Peyer's patch (tissue), 4 donors: ENCODE measurements at places on chromosomes 11 and 22. TPM values are rescaled to one million over a fixed set of nuclear protein-coding genes. Genes with fewer than 3 reads are reported as not detected.
A peak's percentile ranks its signal among the peaks of the same experiment; 100 is the strongest.

Gene EWSR1
- total RNA-seq = 444 TPM

Gene MS4A12
- not detected for total RNA-seq

Gene CSNK2A3
- total RNA-seq = 2.0 TPM

Gene OR52L1
- not detected for total RNA-seq

Gene CCDC73
- not detected for total RNA-seq

Gene BAIAP2L2
- 83.3 TPM for total RNA-seq

Gene CD3D
- 18.3 TPM for total RNA-seq

Gene PAMR1
- total RNA-seq = 2.6 TPM

Gene TH
- not detected for total RNA-seq

Gene PRG3
- not detected for total RNA-seq

GRCh38 chr11:102287964-102288724 is 29.1 kb upstream of the BIRC3 start:
- H3K4me3 ChIP-seq = no peak overlapping the region
- H3K27me3 ChIP-seq = no peaks in the 10 kb centered on the region
- H3K4me1 ChIP-seq = no peaks in the 10 kb centered on the region

- peaks cover 16% of the 10 kb centered on the region for H3K4me1 ChIP-seq
- no peak for DNase-seq
Observed at GRCh38 chr11:67615728-67616430, 9.1 kb downstream of the NDUFV1 start.

DNA sequence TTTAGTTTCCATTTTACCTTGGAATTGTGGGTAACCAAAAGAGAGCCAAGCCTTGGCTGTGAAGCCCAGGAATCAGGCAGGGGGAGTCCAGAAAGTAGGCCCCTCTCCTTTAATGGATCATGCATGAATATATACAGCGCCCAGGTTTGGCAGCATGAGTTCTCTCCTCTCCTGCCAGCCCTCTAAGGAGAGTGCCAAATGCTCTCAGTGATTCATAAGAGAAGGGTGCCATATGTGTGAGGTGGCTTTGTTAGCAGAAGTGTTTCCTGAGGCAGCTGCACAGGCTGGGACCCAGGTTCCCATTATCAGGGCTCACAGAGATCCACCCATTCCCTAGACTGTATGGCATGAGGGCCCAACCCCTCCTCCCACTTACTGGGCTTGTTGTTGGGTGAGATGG is 52.3 kb upstream of the SCUBE2 start:
- no peak overlapping the region for H3K4me3 ChIP-seq
- no peaks in the 10 kb centered on the region for H3K36me3 ChIP-seq
- H3K27ac ChIP-seq = no peak overlapping the region
- H3K4me1 ChIP-seq = no peaks in the 10 kb centered on the region

- no peaks in the 10 kb centered on the region for H3K4me1 ChIP-seq
- no peaks in the 10 kb centered on the region for H3K27me3 ChIP-seq
- H3K4me3 ChIP-seq = no peak overlapping the region
- no peak for DNase-seq
- no peak overlapping the region for H3K27ac ChIP-seq
- no peaks in the 10 kb centered on the region for H3K36me3 ChIP-seq
Observed at GRCh38 chr11:77267962-77268361, 33.5 kb downstream of the GDPD4 start.

DNA sequence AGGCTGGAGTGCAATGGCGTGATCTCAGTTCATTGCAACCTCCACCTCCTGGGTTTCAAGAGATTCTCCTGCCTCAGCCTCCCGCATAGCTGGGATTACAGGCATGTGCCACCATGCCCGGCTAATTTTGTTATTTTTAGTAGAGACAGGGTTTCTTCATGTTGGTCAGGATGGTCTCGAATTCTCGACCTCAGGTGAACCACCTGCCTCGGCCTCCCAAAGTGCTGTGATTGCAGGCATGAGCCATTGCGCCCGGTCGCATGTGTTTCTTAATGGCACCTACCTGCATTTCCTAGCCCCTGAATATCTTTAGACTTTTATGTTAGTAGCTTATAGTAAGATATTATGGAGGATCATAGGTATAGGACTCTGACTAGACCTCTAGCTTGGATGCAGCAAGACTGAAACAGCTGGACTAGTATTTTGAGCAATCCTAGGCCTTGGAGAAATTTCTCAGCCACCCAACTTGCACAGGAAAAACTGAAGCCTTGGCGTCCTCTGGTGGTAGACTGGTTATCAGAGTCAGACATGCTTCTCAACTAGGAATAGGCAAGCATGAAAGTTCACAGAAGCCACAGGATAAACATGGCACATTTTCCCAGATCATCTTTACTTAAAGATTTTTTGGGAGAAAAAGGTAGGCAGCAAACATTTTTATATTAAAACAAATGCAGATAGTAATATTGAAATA is 22.7 kb upstream of the C1QTNF4 start:
- no peak overlapping the region for H3K27ac ChIP-seq
- no peaks in the 10 kb centered on the region for H3K4me1 ChIP-seq
- no peaks in the 10 kb centered on the region for H3K27me3 ChIP-seq
- no peak for DNase-seq

- no peak overlapping the region for H3K27ac ChIP-seq
- H3K4me1 ChIP-seq = no peaks in the 10 kb centered on the region
- no peak for DNase-seq
- H3K36me3 ChIP-seq = no peaks in the 10 kb centered on the region
Observed at GRCh38 chr11:35841733-35842132, 102.1 kb upstream of the LDLRAD3 start.

- H3K36me3 ChIP-seq = no peaks in the 10 kb centered on the region
- H3K4me3 ChIP-seq = no peak overlapping the region
- H3K27ac ChIP-seq = no peak overlapping the region
- no peaks in the 10 kb centered on the region for H3K27me3 ChIP-seq
Observed at GRCh38 chr11:46835897-46836296, 10.2 kb downstream of the CKAP5 start.

GRCh38 chr22:26169315-26170111 is at the start of gene SEZ6L:
Gene SEZ6L (plus strand): TSS chr22:26169462. CDS start chr22:26169670, 208 bp downstream.
- no peak within 1 kb of the TSS for H3K27ac ChIP-seq
- peak within 1 kb of the TSS; percentile 30 for H3K4me3 ChIP-seq
- H3K27me3 ChIP-seq = peaks cover 18% of the 10 kb centered on the region

- H3K36me3 ChIP-seq = no peaks in the 10 kb centered on the region
- H3K4me3 ChIP-seq = no peak within 1 kb of the TSS
- no peaks in the 10 kb centered on the region for H3K27me3 ChIP-seq
- peak; percentile 54 for DNase-seq
- no peaks in the 10 kb centered on the region for H3K4me1 ChIP-seq
Observed at GRCh38 chr22:31139866-31140716, at the start of gene PLA2G3. Gene PLA2G3 (minus strand): TSS chr22:31140508. CDS start chr22:31140354, 154 bp downstream.

DNA sequence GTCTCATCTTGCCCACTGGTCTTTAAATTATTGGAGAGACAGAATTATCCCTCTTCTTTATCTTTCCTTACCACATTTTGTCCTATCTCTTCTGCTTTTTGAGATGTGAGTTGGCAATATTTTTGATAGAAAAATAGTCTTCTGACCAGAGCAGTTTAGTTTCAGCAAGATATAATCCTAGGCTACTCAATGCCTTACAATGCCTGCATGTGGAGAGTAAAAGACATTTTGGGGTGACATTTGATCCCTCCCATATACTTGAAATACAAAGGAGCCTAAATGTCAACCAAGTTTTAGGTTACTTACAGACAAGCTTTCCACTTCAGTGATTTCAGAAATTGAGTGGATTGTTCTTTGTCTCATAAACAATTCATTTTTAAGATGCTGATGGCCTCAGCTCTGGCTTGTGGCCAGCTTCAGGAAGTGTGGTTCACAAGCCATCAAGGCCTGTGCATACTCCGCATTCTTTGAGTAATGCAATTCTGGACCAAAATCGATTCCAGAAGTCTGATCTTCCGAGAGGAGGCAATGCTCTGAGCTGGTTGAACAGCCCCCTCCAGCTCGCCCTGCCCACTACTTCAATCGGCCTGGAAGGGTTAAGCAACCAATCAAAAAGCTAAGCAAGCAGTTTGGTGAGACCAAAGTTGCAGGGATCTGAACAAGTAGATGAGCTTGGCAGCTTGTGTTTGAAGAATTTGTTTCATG is 274.4 kb downstream of the BLID start:
- no peaks in the 10 kb centered on the region for H3K36me3 ChIP-seq
- H3K4me1 ChIP-seq = no peaks in the 10 kb centered on the region
- H3K27ac ChIP-seq = no peak overlapping the region
- DNase-seq = no peak

DNA sequence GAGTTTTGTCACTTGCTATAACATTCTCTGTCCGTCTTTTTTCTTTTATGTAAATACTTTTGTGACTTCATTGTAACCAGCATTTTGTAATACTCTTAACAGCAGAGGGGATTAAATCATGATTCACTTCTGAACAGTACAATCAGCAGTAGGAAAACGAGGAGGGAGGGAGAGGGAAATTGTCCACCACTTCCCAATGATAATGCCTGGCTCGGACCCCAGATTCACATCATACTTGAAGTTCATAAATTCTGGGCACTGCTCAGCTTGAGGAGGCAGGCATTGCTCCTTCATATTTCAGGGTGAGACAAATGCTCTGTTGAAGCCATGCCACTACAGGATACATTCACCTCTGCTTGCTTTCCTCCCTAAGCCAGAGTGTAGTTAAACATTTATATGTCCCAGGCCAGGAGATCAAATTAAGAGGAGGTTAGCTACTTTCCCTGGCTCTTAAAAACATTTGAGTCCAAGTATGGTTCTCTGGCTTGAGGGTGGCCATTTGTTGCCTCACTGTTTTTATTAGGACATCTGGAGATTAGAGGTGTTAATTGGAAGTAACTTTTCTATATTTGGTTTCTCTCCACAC is 129.0 kb upstream of the LDLRAD3 start:
- H3K27me3 ChIP-seq = no peaks in the 10 kb centered on the region
- no peak overlapping the region for H3K27ac ChIP-seq
- no peaks in the 10 kb centered on the region for H3K4me1 ChIP-seq
- no peak overlapping the region for H3K4me3 ChIP-seq
- no peak for DNase-seq
- H3K36me3 ChIP-seq = no peaks in the 10 kb centered on the region

- H3K4me3 ChIP-seq = no peak overlapping the region
- no peaks in the 10 kb centered on the region for H3K36me3 ChIP-seq
- H3K27ac ChIP-seq = no peak overlapping the region
- DNase-seq = no peak
- H3K27me3 ChIP-seq = no peaks in the 10 kb centered on the region
Observed at GRCh38 chr11:26964339-26964738, 29.6 kb upstream of the FIBIN start.

DNA sequence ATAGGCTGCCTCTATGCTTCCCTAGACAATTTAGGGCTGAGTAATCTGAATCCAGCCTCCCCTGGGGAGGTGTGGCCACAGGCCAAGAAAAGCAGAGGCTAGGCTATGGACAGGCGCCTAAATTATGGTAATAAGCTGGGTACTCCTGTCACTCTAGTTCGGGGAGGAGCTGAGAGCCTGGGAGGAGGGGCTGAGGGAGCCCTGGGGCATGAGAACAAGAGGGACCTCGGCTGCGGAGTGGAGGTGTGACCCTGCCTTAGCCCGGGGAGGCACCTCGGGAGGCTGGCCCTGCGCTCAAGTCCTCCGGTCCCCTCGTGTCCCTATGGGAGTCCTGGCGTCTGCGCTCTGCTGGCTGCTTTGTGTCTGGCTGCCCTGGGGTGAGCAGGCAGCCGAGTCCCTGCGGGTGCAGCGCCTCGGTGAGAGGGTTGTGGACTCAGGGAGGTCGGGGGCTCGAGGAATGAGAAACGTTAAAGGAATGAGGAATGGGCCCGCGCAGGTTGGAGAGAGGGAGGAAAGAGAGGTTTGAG is at the start of gene OTOG:
OTOG (plus strand) TSS at position 209 of the 527 bp plus-strand sequence; CDS start at position 323, 114 bp downstream.
- no peak for DNase-seq
- no peaks in the 10 kb centered on the region for H3K27me3 ChIP-seq
- no peak within 1 kb of the TSS for H3K27ac ChIP-seq
- no peaks in the 10 kb centered on the region for H3K4me1 ChIP-seq
- no peak within 1 kb of the TSS for H3K4me3 ChIP-seq
- no peaks in the 10 kb centered on the region for H3K36me3 ChIP-seq

DNA sequence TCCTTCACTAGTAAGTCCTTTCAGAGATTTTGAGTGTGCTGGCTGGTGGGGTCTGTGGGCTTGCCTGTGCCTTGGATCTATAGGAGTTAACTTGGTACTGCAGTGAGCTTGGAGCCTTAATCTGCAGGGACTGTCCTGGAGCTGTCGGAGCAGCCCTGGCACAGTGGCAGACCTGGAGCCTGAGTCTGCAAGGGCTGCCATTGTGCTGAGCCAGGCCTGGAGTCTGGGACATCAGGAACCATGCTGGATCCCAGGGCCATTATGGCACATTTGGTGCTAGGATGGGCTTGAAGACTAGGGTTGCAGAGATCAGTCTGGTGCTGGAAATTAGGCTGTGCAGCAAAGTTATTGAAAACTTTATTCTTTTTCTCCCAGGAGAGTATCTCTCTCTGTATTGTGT is 665.4 kb downstream of the METTL15 start:
- no peak overlapping the region for H3K4me3 ChIP-seq
- no peak overlapping the region for H3K27ac ChIP-seq
- H3K27me3 ChIP-seq = no peaks in the 10 kb centered on the region
- no peak for DNase-seq
- no peaks in the 10 kb centered on the region for H3K36me3 ChIP-seq
- no peaks in the 10 kb centered on the region for H3K4me1 ChIP-seq

- no peak overlapping the region for H3K4me3 ChIP-seq
- H3K27me3 ChIP-seq = no peaks in the 10 kb centered on the region
- DNase-seq = no peak
- H3K36me3 ChIP-seq = peaks cover 66% of the 10 kb centered on the region
- no peak overlapping the region for H3K27ac ChIP-seq
Observed at GRCh38 chr11:7636350-7636749, 37.0 kb downstream of the CYB5R2 start.

DNA sequence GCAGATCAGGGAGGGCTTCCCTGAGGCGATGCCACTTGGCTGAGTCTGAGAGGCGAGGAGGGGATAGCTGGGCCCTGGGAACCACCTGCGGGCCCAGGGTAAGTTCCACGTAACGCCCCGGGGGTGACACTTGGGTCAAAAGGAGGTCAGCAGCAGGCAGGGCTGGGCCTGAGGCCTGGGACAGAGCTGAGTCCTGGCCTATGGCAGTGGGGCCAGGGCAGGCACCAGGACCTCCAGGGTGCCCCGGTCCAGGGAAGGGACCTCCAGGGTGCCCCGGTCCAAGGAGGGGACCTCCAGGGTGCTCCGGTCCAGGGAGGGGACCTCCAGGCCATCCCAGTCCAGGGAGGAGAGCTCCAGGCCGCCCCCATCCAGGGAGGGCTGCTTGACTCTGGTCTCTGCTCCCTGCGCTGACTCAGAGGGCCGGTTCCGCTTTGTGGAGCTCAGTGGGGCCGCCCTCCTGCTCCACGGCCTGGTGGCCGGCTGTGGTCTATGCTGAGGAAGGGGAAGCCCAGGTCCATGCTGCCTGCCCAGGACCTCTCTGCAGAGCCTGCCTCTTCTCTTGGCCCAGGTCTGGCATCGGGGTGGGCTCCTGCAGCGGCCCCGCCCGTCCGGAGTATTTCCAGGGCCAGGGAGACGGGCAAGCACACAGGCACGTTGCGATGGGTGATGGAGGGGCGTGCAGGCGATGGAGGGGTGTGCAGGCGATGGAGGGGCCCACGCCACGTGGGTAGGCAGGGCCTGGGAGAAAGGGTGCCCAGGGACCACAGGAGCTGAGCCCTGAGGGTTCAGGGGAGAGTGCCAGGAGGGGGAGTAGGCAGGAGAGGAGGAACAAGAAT is 19.5 kb upstream of the WNT7B start:
- H3K27me3 ChIP-seq = no peaks in the 10 kb centered on the region
- H3K4me3 ChIP-seq = no peak overlapping the region
- no peaks in the 10 kb centered on the region for H3K36me3 ChIP-seq
- no peaks in the 10 kb centered on the region for H3K4me1 ChIP-seq
